Activated naive CD8-positive, alpha-beta T cell treated with anti-CD3 and anti-CD28 coated beads, Interleukin-2, amount 50 U/mL, for 16 hours (primary cell): ENCODE measurements at places on chromosomes 1 and 21.
A peak's percentile ranks its signal among the peaks of the same experiment; 100 is the strongest.

GRCh38 chr1:38334930-38335592, 288.5 kb upstream of the POU3F1 start:
- no peak for DNase-seq

- peak; percentile 41 for DNase-seq
Measured at GRCh38 chr1:24413350-24414163, at the start of gene STPG1. Gene STPG1 (minus strand): TSS chr1:24413782. CDS start chr1:24401388, 12,394 bp downstream.

DNA sequence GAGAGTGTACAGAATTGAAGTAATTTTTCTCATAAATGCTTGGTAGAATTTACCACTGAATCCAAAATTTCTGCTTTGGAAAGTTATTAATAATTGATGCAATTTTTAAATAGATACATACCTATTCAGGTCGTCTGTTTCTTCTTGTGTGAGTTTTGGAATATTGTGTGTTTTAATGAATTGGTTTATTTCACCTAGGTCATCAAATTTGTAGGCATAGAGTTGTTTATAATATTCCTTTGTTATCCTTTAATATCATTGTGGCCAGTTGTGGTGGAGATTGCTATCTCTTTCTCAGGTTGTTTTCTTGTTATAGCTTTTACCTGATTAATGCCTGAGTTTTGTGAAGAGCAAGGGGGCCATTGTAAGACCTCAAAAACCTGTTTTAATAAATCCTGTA, 93.5 kb downstream of the SYT14 start:
- DNase-seq, result no peak

DNA sequence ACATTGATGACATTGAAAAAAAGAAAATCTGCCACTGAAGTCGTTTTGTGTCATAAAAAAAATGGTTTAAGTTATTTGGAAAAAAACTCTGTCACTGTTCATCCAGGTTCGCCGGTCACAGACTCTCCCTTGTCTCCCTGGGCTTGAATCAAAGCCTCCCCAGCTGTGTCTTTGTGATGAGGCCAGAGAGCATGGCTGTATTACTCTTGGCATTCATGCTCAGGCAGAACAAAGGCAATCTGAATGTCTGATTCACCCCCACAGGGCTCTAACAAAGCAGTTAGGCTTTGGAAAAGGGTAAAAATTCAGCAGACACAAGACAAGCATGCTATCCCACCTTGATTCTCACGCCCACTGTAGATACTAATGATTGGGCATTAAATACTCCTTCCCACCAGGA, 304.3 kb upstream of the PLD5 start:
- DNase-seq, result no peak

GRCh38 chr1:236024641-236025040, 40.2 kb downstream of the NID1 start:
- no peak for DNase-seq

GRCh38 chr1:202677433-202677832, 32.8 kb downstream of the SYT2 start:
- no peak for DNase-seq

- peak; percentile 44 for DNase-seq
Measured at GRCh38 chr1:150578272-150579109, 919 bp downstream of the MCL1 start.

DNA sequence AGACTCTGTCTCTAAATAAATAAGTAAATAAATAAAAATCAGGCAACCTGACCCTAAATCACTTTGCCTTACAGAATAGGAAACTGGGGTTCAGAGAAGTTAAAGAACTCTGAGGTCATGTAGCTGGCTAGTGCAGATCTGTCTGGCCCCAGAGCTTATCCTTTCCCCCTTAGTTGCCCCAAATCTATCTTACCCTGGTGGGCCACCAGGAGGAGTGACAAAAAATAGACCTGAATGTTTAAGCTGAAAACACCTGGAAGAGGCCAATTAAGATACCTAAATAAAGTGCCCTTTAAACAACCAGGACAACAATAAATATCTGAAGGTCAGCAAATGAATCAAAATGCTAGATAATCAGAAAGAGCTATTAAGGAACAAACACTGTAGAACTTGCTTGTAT, 59.7 kb downstream of the TEX35 start:
- no peak for DNase-seq

- no peak for DNase-seq
Measured at GRCh38 chr1:234488054-234489006, 9.4 kb upstream of the TARBP1 start.

DNA sequence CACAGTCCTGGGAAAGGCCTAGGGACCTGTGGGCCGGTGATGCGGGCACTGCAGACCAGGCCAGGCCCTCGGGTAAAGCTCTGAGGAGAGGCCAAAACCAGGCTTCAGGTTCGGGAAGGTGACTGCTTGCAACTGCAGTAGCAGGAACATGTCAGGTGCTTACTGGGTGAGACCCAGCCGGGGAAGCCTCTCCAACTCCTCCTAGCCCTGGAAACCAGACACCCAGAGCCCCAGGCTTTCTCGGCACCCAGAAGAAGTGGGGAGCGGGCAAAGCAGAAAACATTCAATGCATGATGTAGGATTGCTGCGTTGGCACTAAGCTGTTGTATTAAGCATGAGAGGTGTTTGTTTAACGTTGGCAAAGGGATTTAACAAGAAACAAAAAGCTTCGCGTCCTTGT, 20.2 kb upstream of the GNPAT start:
- no peak for DNase-seq

GRCh38 chr1:166379447-166379846, 212.6 kb upstream of the FAM78B start:
- DNase-seq, result no peak

DNA sequence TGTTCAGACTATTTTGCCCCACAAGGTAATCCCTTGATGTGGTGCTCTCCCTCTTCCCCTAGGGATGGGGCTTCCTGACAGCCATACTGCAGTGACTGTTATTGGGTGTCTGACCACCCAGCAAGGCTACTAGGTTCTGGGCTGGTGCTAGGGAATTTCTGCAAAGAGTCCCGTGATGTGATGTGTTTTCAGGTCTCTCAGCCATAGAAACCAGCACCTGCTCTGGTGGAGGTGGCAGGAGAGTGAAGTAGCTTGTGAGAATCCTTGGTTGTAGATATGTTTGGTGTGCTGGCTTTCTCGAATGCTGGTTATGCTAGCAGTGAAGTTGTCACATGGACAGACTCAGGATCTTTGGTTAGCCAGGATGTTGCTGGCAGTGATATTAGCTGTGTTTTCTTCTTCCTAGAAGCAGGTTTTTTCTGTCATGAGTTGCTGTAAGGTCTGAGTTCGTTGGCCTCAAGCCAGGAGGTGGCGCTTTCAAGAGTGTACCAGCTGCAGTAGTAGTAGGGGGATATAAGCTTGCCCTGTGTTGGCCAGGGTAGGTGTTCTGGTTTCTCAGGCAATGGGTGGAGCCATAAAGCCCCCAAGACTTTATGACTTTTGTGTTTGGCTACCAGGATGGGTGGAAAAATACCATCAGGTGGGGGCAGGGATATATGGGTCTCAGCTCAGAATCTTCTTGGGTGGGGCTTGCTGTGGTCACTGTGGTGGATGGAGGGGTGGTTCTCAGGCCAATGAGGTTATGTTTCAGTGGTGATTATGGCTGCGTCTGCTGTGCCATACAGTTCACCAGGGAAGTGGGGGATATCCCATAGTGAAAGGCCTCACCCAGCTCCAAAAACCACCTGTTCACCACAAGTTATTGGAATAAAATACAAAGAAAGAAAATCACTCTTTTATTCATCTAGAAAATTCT, 1112.3 kb downstream of the KCNT2 start:
- DNase-seq, result no peak

- DNase-seq, result no peak
Measured at GRCh38 chr1:194223596-194223995, 1037.2 kb upstream of the B3GALT2 start.
